GM23338 (cell line): ENCODE measurements at places on chromosomes 12 and 14.

GRCh38 chr14:95562892-95563685 lies 28.2 kb downstream of the GLRX5 start:
- no peak for DNase-seq

DNA sequence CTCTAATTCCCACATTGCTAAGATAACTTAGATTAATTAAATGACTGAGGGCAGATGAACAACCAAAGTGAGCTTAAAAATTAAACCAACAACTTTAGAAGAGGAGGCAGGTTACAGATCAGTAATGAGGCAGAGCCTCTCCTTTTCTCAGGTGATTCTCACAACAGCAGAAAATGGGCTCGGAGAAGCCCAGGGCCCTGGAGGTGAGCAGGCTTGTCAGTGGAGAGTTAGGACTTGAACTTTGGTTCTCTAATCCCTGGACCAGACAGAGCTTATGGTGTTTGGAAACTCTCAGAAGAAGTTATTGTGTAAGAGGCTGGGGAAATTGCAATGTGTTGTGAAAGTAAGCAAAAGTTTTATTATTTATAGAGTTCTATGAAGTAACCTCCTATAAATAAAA lies 2.8 kb downstream of the TRHDE start:
- DNase-seq, result no peak

GRCh38 chr14:106605548-106606448 lies 1079.4 kb downstream of the TMEM121 start:
- DNase-seq, result no peak

DNA sequence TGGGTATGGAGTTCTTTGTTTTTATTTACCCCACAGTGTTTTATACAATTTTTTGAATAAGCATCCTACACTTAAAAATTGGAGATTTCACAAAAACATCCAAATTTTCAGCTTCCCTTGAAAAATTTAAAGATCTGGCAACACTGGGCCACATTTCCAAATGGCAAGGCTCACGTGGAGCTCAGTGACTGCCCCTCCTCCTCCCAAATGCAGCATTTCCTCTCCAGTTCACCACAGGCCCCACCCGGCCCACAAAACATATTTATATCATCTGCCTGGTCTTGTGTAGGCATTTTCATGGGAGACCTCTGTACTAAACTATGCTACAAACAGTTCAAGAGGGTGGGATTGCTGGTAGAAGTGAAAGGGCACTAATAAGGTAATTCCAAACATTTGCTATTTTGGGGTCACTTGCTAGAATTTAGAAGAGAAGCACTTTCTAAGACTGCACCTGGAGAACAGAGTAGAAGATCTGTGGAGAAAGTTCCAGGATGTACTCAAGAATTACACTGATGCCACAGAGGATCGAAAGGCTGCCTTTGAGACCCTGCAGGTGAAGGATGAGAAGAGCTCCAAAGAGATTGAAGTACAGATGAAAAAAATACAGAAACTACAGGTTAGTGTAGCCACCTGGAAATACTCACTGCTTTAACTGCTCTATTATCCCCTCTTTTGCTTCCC lies 7.3 kb downstream of the FKBP11 start:
- DNase-seq, result no peak

GRCh38 chr14:90610346-90611040 lies 205.7 kb downstream of the TTC7B start:
- no peak for DNase-seq

- peak; percentile 28 for DNase-seq
These were observed 269.5 kb downstream of the ACSS3 start for GRCh38 chr12:81347404-81347803.

GRCh38 chr12:26274441-26275312 lies 79.3 kb downstream of the SSPN start:
- DNase-seq, result peak; percentile 8

DNA sequence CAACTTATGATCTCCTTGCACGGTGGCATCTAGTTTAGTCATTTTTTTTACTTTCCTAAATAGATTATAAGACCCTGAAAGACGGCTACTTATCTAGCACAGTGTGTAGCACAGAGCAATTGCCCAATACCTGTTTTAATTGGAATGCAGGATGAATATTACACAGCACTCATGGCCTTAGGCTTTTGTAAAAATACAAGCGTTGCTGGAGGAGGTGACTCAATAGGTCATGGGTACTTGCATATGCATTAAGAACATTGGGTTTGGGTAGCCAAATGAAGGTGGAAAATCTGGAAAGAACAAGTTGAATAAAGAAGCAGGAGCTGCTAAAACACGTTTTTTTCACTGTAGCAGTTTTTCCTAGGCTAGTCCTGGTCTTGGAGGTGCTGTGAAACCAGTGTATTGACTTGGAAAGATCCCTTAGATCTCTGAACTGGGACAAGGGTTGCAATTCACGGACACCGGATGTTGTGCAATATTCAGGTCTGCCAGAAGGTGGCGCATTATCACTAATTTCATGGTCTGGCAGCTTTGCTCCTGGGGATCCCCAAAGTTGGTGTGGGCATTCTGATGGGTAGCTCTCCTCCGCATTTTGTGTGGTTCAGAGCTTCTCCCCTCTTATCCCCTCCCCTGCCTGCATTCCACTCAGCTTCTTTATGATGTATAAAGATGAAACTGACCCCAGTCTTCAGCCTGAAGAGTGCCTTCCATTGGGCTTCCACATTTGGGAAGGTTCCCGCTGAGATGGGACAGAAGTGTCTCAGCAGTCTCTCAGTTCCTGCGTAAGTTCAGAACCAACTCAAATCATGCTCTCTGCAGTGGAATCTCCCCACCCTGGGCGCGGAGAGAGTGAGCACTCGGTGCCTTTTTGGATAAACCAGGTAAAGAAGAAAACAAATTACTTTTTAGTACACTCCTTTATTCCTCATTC lies 278.3 kb downstream of the NRXN3 start:
- peak; percentile 81 for DNase-seq

DNA sequence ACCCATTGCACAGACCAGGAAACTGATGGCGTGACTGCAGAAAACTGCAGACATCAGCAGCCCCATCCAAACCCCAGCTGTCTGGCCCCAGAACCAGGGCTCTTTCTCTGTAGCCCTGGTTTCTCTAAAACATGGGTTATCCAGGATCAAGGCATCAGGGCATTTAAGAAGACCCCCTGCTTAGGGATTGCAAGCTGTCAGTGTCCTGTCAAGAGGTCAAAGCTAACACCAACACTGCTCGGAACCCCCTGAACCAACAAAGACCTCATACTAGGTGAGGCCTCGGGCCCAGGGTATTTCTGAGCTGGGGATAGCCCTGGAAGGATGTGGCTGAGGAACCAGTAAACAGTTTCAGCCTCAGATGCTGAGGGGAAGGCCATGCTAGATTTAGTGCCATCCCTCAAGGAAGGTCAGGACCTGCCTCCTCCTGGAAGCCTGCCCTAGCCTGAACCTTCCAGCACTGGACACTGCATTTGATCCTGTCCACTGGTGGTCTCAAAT lies 39.2 kb downstream of the BCL11B start:
- no peak for DNase-seq

DNA sequence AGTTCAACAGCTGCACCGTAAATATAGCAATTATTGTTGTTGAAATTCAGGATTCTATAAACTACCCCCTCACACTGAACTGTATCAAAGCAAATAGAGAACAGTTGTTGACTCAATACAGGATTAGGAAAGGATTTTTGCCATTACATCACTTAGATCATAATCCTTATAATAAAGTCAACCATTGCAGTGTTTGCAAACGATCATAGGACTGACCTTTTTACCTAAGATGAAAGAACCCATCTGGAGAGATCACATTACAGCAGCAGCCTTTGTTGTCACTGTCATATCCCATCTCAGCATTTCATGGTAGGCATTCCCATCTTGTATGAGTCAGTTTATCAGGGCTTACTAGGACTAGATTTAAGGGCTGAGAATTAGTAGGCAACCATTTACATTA lies 96.1 kb downstream of the IPO8 start:
- no peak for DNase-seq
